Stimulated activated CD4-positive, alpha-beta T cell treated with anti-CD3 and anti-CD28 coated beads, Interleukin-1b, Interleukin-23, amount 100 ng/mL, for 4 hours (primary cell): ENCODE measurements at places on chromosomes 1 and 21.

- DNase-seq, result no peak
Measured at GRCh38 chr1:70891051-70891843, 156.4 kb downstream of the PTGER3 start.

DNA sequence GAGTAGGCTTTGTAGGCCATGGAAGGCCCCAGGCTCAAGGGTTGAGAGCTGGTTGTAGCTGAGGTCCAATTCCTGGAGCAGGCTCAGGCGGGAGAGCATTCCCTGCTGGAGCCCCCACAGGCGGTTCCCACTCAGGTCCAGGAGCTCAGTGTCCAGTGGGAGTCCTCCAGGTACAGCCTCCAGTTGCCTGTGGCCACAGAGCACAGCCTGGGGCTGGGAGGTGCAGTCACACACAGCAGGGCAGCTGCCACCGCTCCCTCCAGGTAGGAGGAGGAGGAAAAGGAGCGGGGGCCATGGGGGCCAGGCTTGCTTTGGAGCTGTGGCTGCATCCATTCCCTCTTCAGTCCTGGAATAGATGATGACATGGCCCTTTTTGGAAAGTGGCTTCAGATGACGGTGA, 2.8 kb downstream of the LINGO4 start:
- no peak for DNase-seq

DNA sequence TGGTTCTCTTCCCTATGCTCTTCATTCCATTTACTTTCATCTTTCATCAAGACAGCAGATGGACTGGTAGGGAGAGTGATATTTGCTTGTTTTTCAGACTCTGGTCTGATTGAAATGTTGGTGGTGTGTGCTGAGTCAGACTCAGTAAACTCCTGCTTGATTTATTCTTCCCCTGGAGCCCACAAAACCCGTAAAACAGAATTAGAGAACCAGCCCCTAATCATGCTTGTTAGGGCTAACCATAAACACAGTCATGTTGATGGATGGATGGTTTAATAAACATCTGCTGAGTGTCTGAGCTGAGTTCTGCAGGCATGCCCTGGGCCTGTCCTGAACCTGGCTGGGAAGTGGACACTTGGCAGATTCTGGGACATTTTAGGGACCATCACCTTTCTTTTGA, 24.8 kb downstream of the NOS1AP start:
- no peak for DNase-seq

- DNase-seq, result no peak
Measured at GRCh38 chr1:113899111-113899510, 5.5 kb downstream of the AP4B1 start.

DNA sequence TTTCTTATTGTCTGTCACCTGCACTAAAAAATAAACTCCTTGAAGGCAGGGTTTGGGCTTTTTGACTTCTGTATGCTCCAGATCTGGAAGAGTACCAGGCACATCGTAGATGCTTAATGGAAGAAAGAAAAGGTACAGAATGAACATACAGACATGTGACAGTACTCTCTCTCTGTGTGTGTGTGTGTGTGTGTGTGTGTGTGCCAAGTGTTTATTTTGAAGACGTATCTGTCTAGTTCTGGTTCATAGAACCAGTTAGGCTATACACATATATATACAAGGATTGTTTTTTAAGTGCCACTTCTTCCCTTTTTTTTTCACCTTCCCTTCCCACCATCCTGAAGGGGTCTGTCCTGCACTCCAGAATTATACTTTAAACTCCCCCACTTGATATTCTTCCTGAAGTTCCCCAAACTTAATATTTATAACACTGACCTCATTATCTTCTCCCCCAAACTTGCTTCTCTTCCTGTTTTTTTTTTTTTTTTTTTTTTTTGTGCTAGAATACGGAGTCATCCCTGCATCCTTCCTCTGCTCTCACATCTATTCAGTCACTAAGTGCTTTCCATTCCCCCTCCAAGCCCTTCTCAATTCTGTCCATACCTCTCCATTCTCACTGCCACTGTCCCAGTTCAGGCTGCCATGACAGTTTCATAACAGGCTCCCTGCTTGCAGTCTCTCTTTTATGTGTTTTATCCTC, 5.4 kb upstream of the KCNA3 start:
- DNase-seq, result no peak

DNA sequence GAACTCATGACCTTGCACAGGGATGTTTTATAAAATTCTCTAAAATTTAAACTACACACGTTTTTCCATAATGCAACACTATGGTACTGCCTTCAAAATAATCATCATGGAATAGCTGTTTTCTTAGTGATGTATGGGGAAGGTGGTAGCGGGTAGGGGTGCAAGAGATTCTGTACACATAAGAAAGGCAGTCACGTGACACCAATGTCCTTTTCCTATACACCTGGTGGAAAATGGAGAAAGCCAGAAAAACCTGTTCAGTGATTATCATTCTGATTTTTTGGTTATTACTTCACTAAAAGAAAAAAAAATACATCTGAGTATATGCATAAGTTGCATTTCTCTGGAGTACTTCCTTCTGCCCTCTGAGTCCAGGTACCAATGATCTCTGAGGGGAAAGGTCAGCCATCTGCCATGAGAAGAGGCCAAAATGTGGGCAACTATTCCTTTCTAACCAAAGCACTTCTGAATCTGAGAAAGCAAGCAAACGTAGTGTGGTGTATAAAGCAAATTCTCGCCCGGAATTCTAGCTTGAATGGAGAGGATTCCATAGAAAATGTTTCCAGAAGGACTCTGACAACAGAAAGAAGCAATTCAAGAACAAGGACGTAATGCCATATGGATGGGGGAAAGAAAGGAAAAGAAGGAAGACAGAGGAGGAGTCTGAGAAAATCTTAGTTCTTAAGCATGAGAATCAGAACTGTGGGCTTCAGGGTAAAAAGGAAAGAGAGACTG, 137.3 kb downstream of the RERE start:
- DNase-seq, result no peak

DNA sequence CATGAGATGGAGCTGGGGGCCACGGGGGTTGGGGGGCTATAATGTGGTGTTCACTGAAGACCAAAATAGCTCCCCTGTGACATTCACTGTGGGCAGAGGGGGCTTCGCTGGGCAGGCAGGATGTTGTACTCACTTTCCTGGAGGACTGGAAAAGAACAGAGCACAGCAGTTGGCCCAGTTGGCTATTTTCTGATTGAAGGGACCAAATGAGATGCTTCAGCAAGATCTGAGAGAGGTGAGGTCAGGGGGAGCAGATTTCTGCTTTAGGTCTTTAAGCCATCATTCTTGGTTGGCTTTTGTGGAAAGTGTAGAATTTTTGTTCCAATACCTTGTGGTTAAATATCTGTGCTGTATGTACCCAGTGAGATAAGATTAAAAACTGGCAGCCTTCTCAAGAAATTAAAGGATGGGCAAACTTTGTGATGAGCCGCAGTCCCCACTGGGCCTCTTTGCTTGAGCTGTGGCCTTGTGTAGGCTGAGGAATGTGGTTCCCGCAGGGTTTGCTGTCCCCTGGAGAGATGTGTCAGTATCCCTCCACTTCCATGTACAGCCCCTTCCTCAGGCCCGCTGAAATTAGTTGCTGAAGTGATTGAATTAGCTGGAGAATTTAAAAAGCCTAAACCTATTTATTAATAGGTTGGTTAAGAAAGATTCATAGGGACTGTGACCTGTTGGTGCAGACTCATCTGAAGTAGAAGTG, 80.7 kb downstream of the ATP5PO start:
- no peak for DNase-seq

- no peak for DNase-seq
Measured at GRCh38 chr1:29496701-29497100, 260.4 kb downstream of the PTPRU start.

- no peak for DNase-seq
Measured at GRCh38 chr1:203328714-203329122, 22.2 kb downstream of the FMOD start.

DNA sequence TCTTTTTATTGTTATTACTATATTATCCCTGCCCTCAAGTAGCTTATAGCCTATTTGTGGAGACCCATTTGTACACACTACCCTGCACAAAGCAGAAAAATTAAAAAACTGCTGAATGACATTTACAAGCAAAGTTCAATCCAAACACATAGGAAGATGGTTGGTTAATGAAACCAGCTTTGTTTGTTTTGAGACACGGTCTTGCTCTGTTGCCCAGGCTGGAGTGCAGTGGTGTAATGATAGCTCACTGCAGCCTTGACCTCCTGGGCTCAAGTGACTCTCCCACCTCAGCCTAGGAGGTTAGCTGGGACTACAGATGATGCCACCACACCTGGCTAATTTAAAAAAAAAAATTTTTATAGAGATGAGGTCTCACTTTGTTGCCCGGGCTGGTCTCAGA, 31.6 kb downstream of the TGFB2 start:
- no peak for DNase-seq

DNA sequence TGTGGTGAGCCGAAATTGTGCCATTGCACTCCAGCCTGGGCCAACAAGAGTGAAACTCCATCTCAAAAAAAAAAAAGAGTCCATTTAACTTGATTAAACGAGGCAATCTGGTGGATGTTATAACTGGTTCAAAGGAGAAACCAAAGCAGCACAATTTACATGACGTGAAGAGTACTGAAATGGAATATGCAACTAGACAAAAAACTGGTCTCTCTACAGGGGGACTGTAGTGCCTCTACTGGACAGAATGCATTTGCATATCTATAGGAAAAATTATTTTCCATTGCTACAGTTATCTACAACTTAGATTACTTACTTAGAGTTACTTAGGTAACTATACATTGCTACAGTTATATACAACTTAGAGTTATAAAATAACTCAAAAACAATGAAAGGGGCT, 2.7 kb upstream of the CAPN2 start:
- DNase-seq, result no peak

DNA sequence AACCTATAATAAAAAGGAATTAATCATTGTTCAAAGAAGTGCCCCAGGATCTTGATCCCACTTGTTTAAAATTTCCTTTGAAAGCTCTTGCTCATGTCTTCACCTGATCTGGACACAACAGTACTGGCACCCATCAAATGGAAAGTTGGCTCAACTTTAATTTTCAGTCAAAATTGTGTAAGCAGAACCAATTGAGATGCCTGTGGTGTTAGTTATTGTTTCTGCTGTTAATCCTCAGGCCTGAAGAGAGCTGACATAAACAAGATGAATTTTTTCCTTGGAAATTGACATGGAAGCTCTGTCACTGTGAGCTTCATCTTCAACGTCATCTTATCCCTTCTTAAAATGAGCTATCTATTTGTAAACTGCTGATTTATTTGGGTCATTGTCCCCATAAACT, 88.3 kb upstream of the TNFSF4 start:
- no peak for DNase-seq

DNA sequence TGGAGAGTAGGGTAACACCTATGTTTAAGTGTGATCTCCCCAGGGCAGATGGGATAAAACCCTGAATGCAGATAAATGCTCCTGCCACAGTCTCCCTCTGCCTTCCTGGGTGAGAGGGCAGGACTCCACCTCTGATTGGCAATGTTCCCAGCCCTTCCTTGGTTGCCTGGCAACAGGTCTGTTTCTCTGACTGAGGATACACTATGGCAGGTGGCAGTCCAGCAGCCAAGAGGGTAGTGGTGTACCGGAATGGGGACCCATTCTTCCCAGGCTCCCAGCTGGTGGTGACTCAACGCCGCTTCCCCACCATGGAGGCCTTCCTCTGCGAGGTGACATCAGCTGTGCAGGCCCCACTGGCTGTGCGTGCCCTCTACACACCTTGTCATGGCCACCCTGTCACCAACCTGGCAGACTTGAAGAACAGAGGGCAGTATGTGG, at the start of gene DCDC2B:
DCDC2B (plus strand) TSS at position 199 of the 438 bp plus-strand sequence; CDS start at position 204, 5 bp downstream.
- no peak for DNase-seq

- no peak for DNase-seq
Measured at GRCh38 chr1:216919060-216919970, 196.1 kb upstream of the ESRRG start.

DNA sequence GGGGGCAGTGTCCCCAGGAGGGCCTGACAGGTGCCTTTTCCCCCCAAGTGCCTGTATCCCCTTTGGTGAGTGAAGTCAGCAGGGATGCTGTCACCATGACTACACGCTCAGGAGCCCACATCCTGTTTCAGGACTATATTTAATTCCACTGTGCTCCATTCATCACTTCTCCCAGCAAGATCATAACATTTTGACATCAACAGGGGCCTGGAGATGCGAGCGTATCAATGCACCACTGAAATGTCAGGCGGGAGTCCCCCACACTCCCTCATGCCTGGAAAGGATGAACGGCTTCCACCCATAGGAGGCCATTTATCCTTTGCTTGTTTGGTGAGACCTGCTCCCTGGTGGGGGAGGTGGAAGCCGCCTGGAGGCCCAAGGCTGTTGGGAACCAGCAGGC, 119.1 kb downstream of the PTPRU start:
- no peak for DNase-seq

- DNase-seq, result no peak
Measured at GRCh38 chr1:75330624-75331023, 196.4 kb downstream of the LHX8 start.

DNA sequence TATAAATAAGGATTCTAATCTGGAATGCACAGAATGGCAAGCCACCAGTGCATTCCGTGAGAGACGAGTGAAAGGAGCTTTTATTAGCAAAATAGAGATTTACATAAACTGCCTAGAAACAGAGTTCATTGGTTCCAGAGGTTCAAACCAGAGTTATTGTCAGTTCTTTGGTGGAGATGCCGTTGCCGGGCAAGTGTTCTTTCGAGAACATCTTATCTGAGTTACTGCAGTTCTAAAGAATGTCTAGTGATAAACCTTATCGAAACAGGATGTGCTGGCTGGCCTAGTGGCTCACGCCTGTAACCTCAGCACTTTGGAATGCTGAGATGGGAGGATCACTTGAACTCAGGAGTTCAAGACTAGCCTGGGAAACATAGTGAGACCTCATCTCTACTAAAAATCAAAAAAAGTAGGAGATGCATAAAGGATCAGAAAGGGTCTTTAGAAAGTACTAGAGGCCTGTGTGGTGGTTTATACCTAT, 19.9 kb upstream of the EVI5 start:
- DNase-seq, result no peak

GRCh38 chr21:32004291-32004690, 131.5 kb downstream of the HUNK start:
- DNase-seq, result no peak

DNA sequence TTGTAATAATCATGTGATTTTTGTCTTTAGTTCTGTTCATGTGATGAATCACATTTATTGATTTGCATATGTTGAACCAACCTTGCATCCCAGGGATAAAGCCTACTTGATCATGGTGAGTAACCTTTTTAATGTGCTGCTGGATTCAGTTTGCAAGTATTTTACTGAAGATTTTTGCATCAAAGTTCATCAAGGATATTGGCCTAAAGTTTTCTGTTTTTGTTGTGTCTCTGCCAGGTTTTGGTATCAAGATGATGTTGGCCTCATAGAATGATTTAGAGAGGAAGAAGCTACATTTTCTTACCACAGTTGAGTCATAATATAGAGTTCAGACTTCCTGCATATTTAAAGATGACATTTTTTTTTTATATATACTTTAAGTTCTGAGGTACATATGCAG, 455.9 kb downstream of the PLPP3 start:
- DNase-seq, result no peak
